ENCODE measurements at places on chromosomes 1 and 21.

- no peak for DNase-seq
Measured at GRCh38 chr1:62335656-62336055, 16.4 kb upstream of the KANK4 start.

GRCh38 chr1:54323324-54323739 lies 82.9 kb downstream of the SSBP3 start:
- no peak for DNase-seq

GRCh38 chr21:31092832-31093625 lies 54.8 kb upstream of the KRTAP19-8 start:
- peak; percentile 43 for DNase-seq

- no peak for DNase-seq
Measured at GRCh38 chr1:23114424-23115079, 54.1 kb downstream of the LUZP1 start.

GRCh38 chr1:201741763-201742342 lies 87.1 kb upstream of the IPO9 start:
- no peak for DNase-seq

DNA sequence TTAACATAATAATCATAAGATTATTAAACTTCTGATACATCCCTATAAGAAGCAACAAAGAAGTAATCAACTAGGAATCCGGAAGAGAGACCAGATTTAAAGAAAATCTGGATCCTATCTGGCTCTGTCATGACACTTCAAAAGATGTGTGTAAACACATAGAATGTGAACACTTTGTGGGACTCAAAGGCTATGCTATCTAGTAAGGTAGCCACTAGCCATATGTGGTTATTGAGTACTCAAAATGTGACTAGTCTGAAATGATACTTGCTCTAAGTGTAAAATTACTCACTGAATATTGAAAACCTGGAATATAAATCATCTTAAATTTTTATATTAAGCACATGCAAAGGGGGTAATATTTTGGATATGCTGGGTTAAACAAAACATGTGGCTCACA lies 8.7 kb downstream of the FUBP1 start:
- DNase-seq: no peak

GRCh38 chr1:24702511-24703293 lies 42.5 kb upstream of the CLIC4 start:
- DNase-seq: peak; percentile 36

GRCh38 chr1:232978091-232978634 lies 27.8 kb downstream of the NTPCR start:
- no peak for DNase-seq

DNA sequence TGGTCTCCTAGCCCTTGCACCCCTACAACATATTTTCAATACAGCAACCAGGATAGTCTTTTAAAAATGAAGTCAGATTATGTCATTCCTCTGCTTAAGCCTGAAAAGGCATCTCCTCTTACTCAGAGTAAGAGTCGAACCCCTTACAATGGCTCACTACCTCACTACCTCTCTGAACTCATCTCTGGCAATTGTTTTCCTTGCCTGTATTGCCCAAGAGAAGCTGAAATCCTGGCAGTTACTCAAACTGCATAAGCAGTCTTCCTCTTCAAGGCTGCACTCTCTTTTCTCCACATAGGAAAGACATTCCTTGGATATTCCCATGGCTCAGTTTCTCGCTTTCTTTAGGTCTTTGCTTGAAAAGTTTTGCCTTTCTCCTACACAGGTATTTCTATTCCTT lies 22.7 kb downstream of the CLDN8 start:
- DNase-seq: no peak

GRCh38 chr1:70426154-70427131 lies 15.4 kb downstream of the CTH start:
- no peak for DNase-seq

GRCh38 chr1:154460695-154461260 lies 41.2 kb upstream of the TDRD10 start:
- no peak for DNase-seq

- no peak for DNase-seq
Measured at GRCh38 chr1:168009322-168009721, 72.5 kb upstream of the MPC2 start.

GRCh38 chr1:110086961-110087360 lies 16.5 kb upstream of the ALX3 start:
- DNase-seq: no peak

- DNase-seq: peak; percentile 34
Measured at GRCh38 chr1:46197964-46198811, at the start of gene POMGNT1. TSS of gene POMGNT1 (minus strand) at chr1:46198434. CDS start at chr1:46197821, 613 bp downstream.

DNA sequence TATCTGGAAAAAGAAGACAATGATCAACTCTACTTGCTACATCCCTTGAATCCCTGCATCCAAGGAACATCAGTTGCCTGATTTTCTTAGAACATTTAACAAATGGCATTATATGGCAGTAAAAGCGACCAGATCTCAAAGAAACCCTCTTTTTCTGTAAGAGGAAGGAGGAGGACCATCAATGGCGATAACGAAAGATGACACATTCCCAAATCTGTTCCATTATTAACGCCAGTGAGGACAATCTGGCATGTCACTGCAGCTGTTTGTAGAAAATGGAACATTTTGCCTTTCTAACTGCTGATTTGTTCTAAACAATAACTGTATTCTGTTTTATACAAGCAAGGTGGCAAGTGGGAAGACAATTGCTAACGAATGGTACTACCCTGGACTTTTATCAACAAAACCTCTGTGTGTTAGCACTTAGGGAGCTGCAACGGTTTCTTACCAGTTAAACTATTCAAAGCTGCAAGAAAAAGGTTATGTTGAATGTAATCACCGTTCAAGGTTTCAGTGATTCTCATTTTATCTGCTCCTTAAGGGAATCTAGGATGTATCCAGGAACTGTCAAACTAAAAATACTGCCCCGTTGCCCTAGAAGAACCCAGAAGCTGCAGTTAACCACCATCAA lies 251.9 kb downstream of the SDCCAG8 start:
- no peak for DNase-seq

GRCh38 chr1:170592591-170593111 lies 60.7 kb downstream of the GORAB start:
- peak; percentile 84 for DNase-seq

GRCh38 chr1:8545078-8545477 lies 227.2 kb downstream of the SLC45A1 start:
- DNase-seq: no peak

DNA sequence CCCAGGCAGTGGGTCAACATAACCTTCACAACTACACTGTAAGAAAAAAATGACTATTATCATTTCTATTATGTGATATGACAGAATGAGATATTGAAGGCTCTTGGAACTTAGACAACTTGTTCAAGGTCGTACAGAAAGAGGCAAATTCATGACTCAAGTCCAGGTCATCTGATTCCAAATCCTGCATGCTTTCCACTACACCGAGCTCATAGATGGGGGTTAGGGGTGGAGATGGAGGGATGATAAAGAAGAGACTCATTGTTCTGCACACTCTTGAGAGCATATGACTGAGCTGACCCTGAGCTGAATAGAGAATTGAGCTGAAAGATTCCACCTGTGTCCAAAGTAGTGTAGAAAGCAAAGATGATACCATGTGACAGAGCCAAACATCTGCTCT lies 2.8 kb downstream of the FCRL6 start:
- DNase-seq: no peak

DNA sequence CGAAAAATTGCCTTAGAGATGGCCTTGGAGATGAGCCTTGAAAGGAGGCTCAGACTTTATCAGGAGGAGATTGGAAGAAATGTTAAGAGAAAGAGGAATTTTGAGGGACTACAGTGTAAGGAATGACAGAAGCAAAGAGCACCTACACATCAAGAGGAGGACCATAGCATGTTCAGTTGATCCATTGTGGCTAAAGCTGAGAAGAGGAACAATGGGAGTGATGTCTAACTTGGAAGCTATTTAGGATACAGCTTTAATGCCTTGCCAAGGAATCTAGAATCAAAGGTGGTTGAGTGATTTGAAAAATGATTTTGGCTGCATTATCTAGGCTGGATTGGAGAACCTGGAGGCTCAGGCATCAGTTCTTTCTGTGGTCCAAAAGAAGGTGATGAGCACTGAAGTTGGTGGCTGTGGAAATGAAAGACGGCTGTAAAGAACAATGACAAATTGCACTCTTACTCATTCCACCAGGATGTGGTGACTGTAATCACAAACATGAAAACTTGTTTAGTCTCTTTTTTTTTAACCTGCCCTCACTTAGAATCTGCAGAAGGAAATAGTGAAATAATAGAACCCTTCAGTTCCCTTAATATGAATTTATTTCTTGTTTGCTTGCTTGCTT lies 11.3 kb downstream of the FAM20B start:
- no peak for DNase-seq

GRCh38 chr1:2969011-2969844 lies 52.0 kb upstream of the ACTRT2 start:
- no peak for DNase-seq

GRCh38 chr1:93253516-93253915 lies 73.0 kb downstream of the CCDC18 start:
- DNase-seq: peak; percentile 86

DNA sequence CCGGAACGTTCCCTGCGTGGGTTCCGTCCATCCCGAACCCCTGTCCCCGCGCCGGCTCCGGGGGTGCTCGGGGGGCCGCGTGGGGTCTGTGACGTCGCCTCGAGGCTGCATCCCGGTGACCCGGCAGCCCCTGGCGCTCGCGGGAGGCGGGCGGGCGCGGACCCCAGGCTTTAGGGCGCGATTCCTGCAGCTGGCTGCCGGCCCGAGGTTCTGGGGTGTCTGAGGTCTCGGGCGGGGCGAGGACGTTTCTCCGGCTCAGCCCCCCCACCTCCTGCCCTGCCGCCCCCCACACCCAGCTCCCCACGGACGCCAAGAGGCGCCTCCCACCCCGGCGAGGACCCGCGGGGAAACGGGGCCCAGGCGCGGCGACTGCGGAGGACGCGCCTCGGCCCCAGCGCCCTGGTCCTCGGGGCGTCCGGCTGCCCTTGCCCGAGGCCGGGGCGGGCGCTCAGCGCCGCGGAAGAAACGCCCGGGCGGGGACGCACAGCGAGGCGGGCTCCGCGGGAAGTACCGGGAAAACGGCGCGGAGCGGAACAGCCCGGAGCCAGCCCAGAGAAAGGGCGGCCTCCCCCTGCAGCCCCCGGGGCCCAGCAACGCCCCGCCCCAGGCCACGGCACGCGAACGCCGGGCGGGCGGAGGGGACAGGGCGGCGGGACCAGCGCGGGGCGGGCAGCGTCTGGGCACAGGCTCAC lies 1.3 kb upstream of the PCBP3 start:
- no peak for DNase-seq

DNA sequence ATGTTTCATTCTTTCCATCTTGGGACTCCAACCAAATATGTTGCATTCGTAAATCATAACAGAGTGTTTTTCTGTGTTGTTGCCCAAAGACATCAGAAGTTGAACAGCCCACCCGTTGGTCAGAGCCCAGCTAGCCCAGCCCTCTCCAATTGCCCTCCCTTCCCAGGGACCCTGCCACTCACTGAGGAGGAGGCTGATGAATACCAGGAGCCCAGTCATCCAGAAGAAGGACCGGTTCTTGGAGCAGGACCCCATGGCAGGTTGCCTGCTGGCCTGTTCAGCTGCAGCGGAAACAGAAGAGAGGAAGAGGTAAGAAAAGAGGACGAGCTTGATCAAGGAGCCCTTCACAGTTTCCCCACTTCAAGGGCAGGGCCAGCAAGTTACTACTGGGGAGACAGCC lies 172.2 kb upstream of the ETV3 start:
- DNase-seq: no peak

- peak; percentile 33 for DNase-seq
Measured at GRCh38 chr1:61183471-61184039, 101.2 kb downstream of the NFIA start.

GRCh38 chr1:226603022-226603857 lies 54.7 kb downstream of the STUM start:
- DNase-seq: peak; percentile 80

DNA sequence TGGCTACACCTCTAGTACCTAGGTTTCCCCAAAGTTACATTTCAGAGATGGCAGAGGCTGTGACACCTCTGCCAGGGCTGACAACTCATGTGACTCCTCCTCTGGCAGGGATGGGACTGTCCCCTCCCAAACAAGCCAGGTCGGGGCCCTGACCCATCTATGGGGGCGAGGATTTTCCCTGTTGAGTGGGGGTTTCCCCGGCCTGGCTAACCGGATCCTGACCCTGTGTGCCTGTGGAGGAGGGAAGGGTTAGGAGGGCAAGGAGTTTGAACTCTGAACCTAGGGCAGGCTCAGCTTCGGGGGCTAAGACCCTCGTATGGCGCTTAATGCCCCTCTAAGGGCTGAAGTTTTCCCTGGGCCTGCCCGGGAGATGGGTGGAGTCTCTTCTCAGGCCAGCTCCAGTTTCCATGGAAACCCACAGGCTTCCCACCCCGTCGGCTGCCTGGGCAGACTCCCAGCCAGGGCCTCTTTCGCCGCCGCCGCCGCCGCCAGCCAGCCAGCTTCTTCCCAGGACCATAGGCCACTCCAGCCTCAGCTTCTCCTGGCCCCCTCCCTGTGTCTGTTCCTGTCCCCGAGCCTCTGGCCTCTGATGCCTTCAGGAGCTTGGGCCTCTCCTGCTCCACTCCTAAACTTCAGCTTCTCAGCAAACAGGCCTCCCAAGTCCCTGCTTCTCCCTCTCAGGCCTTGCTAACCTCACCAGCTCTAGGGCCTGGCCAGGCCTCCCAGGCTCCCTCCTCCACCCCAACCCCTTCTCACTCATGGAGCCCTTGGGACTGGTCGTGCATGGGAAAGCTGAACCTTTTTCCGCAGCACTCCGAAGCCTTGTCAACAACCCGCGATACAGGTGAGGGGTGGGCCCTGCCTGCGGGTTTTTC lies at the start of gene BTBD19:
Gene BTBD19 (plus strand): TSS at position 461 of the 875 bp plus-strand sequence. CDS start 298 bp downstream, at position 759.
- peak; percentile 50 for DNase-seq

DNA sequence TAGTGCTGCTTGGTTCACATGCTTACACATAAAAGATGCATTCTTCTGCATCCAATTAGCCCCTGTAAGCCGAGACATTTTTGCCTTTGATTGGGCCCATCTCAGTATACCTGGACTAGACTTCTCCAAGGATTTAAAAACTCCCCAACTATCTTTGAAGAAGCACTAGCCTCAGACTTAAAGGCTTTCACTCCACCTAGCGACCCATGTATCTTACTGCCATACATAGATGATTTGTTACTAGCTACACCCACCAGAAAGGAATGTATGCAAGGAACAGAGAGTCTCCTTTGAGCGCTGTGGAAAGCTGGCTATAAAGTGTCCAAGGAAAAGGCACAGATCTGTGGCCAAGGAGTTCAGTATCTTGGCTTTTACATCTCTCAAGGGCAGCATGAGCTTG lies 91.7 kb downstream of the LIPI start:
- no peak for DNase-seq

- peak; percentile 76 for DNase-seq
Measured at GRCh38 chr1:178531887-178532286, 19.0 kb downstream of the TEX35 start.

DNA sequence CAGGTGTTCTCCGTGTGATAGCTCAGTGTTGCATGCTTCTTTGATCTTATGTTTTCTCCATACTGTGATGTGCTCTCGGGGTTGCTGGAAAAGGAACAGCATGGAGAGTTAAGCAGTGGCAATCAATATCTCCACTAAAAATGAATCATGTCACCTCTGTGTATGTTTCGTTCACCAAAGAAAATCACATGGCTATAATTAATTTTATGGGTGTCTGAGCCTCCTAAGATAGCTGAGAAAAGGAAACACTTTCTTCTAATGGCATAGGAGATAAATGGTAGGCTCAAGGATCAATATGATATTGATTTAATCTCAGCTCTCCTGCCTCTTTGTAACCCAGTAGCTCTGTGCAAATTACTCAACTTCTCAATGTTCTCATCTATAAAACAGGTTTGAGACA lies 14.3 kb downstream of the FAM177B start:
- no peak for DNase-seq

- no peak for DNase-seq
Measured at GRCh38 chr1:157181258-157181657, 43.1 kb upstream of the ETV3 start.

Measured in NCI-H446 treated with DMSO at 0.1 percent for 48 hours (cell line).